ENCODE measurements at places on chromosomes 16 and 17.

- DNase-seq = peak; percentile 73
Observed at GRCh38 chr17:37138571-37139120, 189.9 kb downstream of the AATF start.

GRCh38 chr17:2849327-2849670 is 53.1 kb downstream of the RAP1GAP2 start:
- no peak for DNase-seq

DNA sequence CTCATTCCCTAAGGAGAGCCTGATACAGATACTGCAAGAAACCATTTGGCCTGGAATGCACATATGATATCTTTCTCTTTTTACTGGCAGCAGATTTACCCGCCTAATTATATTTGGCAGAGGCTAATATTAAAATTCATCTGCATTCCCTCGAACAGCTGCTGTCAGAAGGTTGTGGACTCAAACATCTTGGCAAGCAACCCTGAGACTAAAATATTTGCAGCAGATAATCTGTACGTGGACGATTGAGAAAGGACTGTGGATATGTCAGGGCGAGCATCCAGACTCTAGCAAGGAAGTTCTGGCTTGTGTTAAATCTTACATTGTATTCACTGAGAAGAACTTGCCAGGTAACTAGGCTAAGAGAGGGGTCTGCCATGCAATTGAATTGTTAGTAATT is 65.2 kb downstream of the SNX20 start:
- no peak for DNase-seq

DNA sequence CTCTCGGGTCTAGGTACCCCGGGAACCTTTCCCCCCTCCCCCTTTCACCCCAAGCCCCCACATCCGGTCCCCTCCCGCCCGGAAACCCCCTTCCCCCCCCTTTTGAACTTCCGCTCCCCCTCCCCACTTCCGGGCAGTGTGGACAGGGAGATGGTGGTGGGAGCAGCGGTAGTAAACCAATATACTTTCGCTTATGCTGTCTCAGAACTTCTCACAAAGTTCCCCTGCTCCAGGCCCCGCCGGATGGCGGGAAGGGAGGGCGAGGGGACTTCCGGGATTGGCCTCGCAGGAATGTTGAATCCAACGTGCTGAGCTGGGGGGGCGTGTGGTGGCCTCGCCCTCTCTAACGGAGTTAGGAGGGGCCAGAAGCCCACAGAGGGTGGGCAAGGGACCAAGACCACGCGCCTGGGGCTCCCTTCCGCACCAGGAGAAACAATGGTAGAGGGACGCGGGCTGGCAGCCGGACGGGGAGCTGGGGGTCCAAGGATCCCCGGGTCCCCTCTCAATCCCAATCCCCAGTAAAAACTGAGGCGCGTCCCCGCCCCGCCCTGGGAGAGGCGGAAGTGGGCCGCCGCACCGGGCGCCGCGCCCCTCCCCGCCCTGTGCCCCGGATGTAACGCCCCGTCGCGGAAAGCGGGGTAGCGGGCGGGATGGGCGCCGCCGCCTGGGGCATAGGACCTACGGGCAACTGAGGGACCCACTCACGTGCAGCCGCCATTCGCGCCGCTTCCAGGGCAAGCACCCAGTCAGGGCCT is 742 bp downstream of the PFN1 start:
- peak; percentile 62 for DNase-seq

GRCh38 chr17:73025041-73025560 is 67.4 kb downstream of the SLC39A11 start:
- DNase-seq = no peak

DNA sequence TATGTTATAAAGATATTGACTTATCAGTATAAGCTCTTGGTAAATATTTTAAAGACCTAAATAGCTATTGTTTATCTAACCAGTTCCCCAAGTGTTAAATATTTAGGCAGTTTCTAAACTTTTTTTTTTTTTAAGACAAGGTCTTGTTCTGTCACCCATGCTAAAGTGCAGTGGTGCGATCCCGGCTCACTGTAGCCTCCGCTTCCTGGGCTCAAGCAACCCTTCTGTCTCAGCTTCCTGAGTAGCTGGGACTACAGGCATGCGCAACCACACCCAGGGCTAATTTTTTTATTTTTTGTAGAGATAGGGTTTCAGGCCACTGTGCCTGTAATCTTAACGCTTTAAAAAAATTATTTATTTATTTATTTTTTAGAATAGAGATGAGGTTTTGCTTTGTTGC is 43.5 kb downstream of the SNX29 start:
- no peak for DNase-seq

DNA sequence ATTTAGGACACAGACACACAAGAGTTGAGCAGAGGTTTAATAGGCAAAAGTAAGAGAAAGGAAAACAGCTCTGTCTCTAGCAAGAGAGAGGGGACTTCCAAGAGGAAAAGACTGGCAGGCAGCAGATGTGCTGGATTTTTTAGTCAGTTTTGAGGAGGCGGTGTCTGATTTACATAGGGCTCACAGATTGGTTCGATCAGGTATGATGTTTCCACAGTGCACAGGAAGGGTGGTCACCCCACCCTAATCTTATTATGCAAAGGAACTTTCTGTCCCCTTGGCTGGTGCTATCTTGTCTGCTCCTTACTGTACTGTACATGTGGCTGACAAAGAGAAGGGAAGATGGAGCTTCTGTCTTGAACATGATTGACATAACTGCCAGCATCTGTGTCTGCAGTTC is 25.3 kb downstream of the BFAR start:
- no peak for DNase-seq

DNA sequence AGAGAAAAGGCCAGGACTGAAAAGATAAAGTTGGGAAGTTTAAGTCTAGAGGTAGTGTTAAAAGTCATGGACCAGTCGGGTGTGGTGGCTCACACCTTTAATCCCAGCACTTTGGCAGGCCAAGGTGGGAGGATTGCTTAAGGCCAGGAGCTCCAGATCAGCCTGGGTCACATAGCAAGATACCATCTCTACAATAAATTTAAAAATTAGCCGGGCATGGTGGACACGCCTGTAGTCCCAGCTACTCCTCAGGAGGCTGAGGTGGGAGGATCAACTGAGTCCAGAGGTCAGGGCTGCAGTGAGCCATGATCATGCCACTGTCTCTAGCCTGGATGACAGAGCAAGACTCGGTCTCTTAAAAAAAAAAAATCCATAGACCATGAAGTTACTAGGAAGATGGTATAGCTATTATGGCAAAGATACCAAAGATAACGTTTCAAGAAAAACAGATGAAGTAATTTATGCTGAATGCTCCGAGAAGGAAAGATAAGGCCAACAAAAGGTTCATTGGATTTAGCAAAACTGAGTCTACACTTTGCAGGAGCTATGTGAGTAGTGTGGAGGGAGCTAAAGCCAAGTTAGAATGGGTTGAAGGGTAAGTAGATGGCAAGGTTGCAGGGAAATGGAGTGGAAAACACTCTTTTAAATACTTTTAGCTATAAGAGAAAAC is 11.7 kb downstream of the TRIM37 start:
- no peak for DNase-seq

DNA sequence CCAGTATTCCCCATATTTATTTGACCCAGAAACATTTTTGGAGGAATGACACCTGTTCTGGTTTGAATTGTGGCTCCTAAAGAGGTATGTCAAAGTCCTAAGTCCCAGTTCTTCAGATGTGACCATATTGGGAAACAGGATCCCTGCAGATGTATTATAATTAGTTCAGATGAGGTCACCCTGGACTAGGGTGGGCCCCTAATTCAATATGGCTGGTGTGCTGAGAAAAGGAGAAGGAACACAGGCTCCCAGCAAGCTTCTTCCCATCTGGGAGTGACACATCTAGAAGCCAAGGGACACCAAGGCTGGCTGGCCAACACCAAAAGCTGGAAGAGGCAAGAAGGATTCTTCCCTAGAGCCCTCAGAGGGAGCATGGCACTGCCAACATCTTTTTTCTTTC is 3.8 kb upstream of the GCSH start:
- DNase-seq = no peak

DNA sequence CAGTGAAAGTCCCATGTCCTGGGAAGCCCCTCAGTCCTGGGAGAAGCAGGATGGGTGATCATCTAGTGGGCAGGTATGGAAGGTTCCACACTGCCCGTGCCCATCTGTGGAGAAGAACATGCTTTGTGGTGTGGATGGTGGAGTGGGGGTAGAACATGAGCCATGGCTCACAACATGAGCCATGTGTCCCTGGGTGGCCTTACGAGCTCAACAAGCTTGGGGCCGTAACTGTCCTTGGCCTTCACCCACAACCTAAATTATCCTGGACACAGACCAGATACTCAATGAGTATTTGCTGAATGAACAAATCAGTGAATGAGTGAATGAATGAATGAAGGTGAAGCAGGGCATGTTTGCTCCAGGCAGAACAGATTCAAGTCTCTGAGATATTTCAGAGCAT is 13.5 kb downstream of the SOX8 start:
- no peak for DNase-seq

DNA sequence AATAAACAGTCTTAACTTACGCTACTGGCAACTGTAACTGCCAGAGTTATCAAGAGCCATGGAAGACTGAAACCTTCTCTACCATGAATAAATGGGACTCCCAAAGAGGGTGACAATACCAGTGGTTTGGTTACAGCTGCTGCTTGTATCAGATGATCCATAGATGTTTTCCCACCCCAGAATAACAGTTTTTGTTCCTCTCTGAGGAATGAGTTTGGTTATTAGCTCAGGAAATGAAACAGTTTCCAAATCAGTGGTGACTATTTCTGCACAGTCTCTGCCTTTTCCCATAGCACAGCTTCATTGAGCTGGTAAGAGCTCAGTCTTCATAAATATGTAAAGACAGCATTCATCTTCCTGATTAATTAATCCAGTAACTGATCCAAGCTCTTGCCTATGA is 14.0 kb upstream of the HYDIN start:
- DNase-seq = no peak

DNA sequence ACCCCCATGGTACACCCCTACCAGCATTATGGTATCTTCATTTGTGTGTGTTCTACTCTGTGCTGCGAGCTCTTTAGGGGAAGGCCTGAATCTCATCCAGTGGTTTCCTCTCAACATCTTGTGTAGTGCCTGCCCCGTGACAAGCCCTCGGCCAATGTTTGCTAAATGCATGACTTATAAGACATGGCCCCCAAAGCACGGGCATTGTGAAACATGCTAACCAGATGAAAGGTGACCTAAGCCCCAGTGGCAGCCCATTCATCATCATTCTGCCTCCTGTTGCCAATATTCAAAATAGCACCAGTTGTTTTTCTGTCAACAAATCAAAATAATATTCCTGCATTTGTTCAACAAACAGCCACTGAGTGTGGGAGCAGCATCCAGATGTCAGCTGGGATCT is 108.8 kb upstream of the HSBP1 start:
- no peak for DNase-seq

- no peak for DNase-seq
Observed at GRCh38 chr17:4550534-4551039, 4.6 kb downstream of the MYBBP1A start.

GRCh38 chr16:53154513-53154912 is 99.7 kb downstream of the CHD9 start:
- DNase-seq = no peak

DNA sequence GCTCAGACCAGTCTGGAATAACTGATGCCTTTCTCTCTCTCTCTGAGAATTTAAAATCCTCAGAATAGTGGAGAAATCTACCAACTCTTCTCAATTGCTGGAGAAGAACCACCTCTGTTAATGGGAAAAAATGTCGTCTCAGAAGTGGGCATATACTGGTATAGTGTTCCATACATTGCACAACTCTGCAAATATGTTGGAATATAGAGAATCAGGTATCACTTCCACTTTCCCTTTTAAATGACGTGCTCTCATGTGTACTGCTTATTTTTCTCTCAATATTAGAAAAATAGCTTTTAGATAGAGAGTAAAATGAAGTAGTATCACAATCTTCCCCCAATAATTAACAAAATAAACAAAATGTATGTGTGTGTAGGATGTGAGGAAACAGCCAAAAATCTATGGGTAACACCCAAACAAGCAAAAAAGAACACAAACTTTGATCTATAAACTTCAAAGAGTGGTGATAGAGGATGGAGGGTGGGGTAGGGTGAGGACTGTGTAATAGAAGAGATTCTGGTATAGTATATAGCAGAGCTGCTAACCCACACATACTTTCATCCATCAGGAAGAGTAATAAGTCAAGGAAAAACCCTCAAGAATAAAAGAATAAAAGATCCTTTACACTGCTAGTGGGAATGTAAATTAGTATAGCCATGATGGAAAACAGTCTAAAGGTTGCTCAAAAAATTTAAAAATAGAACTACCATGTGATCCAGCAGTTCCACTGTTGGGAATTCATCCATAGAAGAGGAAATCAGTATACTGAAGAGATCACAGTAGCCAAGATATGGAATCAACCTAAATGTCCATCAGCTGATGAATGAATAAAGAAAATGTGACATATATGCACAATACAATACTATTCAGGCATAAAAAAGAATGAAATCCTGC is 46.9 kb downstream of the NFATC3 start:
- peak; percentile 13 for DNase-seq

GRCh38 chr16:19776565-19776964 is 58.5 kb downstream of the IQCK start:
- DNase-seq = no peak

GRCh38 chr17:10731408-10731879 is 1.6 kb upstream of the TMEM220 start:
- DNase-seq = no peak

DNA sequence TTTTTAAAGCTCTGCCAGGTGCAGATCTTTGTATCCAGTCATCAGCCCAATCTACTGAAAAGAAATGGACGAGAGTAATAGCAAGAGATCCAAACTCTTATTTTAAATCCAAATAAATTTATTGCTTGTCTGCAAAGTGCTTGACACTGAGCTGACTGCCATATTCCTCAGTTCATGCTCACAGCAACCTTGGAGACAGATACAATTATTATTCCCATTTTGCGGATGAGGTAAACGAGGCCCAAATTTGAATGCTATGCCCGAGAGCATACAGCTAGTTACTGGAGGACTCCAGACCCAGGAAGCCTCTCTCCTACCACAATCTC is 620 bp downstream of the NOB1 start:
- no peak for DNase-seq

GRCh38 chr16:6218855-6219254 is 1113.8 kb upstream of the RBFOX1 start:
- DNase-seq = no peak

DNA sequence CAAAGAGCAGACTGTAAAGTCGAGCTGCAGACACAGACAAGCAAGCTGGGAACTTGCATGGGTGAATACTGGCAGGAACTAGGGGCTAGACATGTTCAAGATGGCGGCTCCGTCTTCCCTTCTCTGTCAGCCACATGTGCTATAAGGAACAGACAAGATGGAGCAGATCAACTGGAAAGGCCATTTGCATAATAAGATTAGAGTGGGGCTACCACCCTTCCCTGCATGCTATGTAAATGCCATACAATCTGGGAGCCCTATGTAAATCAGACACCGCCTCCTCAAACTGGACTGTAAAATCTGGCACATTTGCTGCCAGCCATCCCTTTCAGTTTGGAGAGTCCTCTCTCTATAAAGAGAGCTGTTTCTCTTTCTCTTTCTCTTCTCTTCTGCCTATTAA is 640.1 kb upstream of the CDH8 start:
- DNase-seq = no peak

GRCh38 chr17:17445925-17446665 is 30.7 kb upstream of the MED9 start:
- peak; percentile 57 for DNase-seq

GRCh38 chr17:76667786-76668453 is 24.4 kb upstream of the ST6GALNAC1 start:
- no peak for DNase-seq
